Regular cardiac myocyte (primary cell): ENCODE measurements at places on chromosomes 12 and 14. TPM values are rescaled to one million over a fixed set of nuclear protein-coding genes. Genes with fewer than 3 reads are reported as not detected.

Gene FLRT2
- 1.7 and 11.3 TPM in 2 replicates for total RNA-seq

Gene TTC6
- not detected in 2 replicates for total RNA-seq

Gene GUCY2C
- not detected in 2 replicates for total RNA-seq

Gene SAMD4A
- 13.6 and 31.9 TPM in 2 replicates for total RNA-seq

Gene RNU4-1
- under 0.01 TPM in 1 of 2 replicates, not detected in the other for total RNA-seq

Gene GPRC5A
- total RNA-seq, result 18.6 and 37.8 TPM in 2 replicates

Gene LRRIQ1
- under 0.01 and 0.38 TPM in 2 replicates for total RNA-seq

Gene SRGAP1
- 9.4 and 21.4 TPM in 2 replicates for total RNA-seq

Gene HOXC10
- not detected in 2 replicates for total RNA-seq

Gene OTUB2
- total RNA-seq, result 1.5 and 2.0 TPM in 2 replicates

Gene IFNG-AS1
- not detected in 2 replicates for total RNA-seq

Gene PRB2
- total RNA-seq, result not detected in 2 replicates

Gene GLIPR1L1
- not detected in 2 replicates for total RNA-seq

Gene ACRBP
- total RNA-seq, result under 0.01 TPM in 1 of 2 replicates, not detected in the other

Gene PNP
- total RNA-seq, result 47.1 and 164 TPM in 2 replicates

Gene DTX3
- total RNA-seq, result 5.4 and 14.7 TPM in 2 replicates

Gene EFS
- 4.2 and 4.6 TPM in 2 replicates for total RNA-seq

Gene DNAH10
- total RNA-seq, result 0.58 and 20.0 TPM in 2 replicates

Gene TXNRD1
- total RNA-seq, result 345 and 657 TPM in 2 replicates

Gene POP5
- total RNA-seq, result 32.1 and 99.1 TPM in 2 replicates

Gene NRL
- total RNA-seq, result 0.56 and 0.77 TPM in 2 replicates

Gene IGF1
- total RNA-seq, result under 0.01 and 0.56 TPM in 2 replicates

Gene CISTR
- total RNA-seq, result not detected in 2 replicates

Gene KLHDC1
- 1.9 and 5.6 TPM in 2 replicates for total RNA-seq

Gene RASSF9
- 0.77 and 0.85 TPM in 2 replicates for total RNA-seq

Gene OR6C2
- total RNA-seq, result not detected in 2 replicates

Gene ADSS1
- total RNA-seq, result 1.7 and 10.1 TPM in 2 replicates

Gene PLEKHD1
- total RNA-seq, result under 0.01 TPM in 1 of 2 replicates, not detected in the other

Gene CLEC9A
- not detected in 2 replicates for total RNA-seq

Gene PEX5
- 20.3 and 29.9 TPM in 2 replicates for total RNA-seq

Gene CS
- total RNA-seq, result 62.9 and 99.7 TPM in 2 replicates

Gene CCDC175
- not detected in 2 replicates for total RNA-seq

Gene MARCHF9
- 0.77 and 3.1 TPM in 2 replicates for total RNA-seq

Gene FGF6
- total RNA-seq, result not detected in 2 replicates

Gene ZNF385A
- 0.77 and 1.7 TPM in 2 replicates for total RNA-seq
